T-helper 2 cell treated with Interferon-gamma antibody and Interleukin-4, amounts not matched to agents 5 μg/mL and 100 μg/mL, for 36 hours (primary cell): ENCODE measurements at places on chromosomes 7 and 10.

GRCh38 chr10:72946963-72947362 lies 7.6 kb downstream of the PLA2G12B start:
- DNase-seq: no peak

DNA sequence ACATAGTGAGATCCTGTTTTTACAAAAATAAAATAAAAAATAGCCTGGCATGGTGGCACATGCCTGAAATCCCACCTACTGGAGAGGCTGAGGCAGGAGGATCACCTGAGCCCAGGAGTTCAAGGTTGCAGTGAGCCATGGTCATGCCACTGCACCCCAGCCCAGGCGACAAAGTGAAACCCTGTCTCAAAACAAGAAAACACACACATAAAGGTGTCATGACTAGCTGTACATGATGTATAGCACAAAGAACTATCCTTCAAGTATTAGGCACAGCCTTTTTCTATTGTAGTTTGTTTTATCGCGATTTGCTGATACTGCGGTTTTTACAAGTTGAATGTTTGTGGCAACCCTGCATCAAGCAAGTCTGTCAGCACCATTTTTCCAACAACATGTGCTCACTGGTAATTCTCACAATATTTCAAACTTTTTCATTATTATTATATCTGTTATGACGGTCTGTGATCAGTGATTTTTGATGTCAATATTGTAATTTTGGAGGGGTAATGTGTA lies 11.5 kb upstream of the SNX13 start:
- no peak for DNase-seq

DNA sequence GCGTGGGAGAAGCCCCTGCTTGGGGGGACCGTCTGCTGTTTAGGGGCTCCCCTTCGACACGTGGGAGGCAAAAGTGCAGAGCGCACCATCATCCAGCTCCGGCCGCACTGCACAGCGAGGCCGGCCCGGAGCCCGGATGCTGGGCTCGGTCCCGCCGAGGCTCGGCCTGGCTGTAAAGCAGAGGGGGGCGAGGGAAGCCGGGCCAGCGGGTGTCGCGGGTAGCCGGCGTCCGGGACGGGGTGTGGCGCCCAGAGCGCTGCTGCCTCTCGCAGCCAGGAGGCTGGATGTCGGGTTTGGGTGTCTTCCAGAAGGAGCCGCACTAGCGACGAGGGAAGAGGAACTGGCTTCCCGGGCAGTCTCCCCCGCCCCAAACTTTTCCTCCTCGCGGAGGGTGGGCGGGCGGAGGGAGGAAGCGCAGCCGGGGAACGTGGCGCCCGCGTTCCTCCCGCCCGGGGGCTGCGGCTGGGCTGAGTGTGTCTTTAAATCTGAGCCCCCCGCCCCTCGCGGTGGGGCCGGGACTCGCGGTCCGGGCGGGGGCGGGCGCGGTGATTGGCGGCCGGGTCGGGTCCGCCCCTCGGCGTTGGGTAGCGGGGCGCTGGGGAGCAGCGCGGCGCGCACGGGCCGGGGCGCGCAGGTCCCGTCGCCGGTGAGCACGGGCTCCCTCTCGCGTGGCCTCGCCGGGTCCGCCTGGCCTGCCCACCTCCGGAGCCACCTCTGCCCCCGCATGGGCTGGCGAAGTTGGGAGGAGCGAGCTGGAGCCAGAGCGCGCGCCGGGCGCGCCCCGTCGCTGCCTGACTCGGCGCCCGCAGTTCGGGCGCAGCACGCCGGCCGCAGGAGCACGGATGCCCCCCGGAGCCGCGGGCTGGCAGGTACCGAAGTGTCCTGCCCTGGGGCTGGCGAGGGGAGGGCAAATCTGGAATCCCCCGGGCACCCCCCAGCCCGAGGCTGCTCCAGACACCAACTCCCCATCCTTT lies at the start of gene PALD1:
Gene PALD1 (plus strand): TSS at position 577 of the 974 bp plus-strand sequence. CDS start 47,185 bp downstream, outside the sequence.
- DNase-seq: peak; percentile 56

DNA sequence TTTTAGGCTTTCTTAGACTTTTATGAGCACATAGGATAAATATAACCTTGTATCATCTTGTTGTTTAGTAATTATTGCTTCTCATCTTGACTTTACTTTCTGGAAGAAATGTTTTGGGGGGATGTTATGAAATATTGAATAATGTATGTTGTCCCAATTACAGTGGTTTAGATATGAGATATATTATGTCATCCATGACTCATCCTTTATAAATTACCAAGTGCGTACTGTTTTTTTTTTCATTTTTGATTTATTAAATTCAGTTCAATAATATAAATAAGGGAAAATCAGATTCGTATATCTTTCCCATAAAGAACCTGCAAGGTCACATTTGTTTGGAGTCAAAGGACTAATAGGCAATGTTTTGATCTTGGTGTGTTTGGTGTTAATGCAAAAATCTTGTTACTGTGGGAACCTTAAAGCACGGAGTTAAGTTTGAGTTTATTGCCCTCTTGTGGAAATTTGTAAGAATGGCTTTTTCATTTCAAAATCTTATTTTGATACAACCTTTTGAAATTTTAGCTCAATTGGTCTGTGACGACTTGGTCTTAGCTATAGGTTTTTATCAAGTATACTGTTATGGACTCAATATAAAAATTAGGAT lies 108.6 kb downstream of the SRI start:
- no peak for DNase-seq

- no peak for DNase-seq
Measured at GRCh38 chr10:24958721-24959381, 6.4 kb upstream of the PRTFDC1 start.

GRCh38 chr7:49766966-49767365 lies 6.5 kb upstream of the VWC2 start:
- no peak for DNase-seq

DNA sequence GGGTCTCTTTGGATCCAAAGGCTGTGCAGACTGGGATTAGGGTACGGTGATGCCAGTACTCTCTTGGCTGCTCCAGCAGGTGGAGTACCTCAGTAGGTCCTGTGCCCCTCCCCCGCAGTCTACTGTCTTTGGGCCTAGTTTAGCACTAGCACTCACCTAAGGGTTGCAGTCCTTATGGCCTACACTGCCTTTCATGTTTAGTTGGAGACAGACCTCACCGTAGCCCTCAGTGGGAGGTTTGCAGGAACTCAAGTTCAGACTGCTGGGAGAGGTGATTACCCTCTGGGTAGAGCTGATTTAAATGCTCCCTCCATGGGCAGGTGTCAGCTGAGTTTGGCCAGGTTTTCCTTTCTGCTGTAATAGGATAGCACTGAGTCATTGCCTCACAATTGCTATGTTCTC lies 210.8 kb upstream of the TMEM196 start:
- DNase-seq: no peak

DNA sequence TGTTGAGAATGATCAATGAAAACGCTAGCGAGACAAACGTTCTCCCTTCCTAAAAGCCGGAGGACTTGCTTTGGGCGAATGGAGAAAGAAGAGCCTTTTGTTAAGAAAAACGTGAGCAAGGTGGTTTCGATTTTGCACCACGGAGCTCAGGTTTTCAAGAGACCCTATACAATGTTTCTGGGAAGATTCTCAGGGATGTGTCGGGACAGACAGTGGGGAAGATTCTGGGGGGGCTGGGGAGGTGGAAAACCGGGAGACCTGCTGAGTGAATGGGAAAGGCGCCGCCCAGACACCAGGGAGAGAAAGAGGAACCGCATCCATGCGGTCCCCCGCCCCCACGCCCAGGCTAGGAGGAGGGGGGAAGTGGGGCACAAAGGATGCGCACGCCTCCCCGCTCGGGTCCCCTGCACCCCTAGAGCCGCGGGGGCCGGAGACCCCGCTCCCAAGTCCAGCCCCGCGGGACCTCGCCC lies 745 bp downstream of the YWHAG start:
- DNase-seq: peak; percentile 60

- DNase-seq: no peak
Measured at GRCh38 chr10:11824376-11824775, 1.2 kb downstream of the PROSER2 start.

- peak; percentile 66 for DNase-seq
Measured at GRCh38 chr10:8338177-8338766, 283.8 kb downstream of the GATA3 start.
